ENCODE measurements at places on chromosomes 2 and 18.

DNA sequence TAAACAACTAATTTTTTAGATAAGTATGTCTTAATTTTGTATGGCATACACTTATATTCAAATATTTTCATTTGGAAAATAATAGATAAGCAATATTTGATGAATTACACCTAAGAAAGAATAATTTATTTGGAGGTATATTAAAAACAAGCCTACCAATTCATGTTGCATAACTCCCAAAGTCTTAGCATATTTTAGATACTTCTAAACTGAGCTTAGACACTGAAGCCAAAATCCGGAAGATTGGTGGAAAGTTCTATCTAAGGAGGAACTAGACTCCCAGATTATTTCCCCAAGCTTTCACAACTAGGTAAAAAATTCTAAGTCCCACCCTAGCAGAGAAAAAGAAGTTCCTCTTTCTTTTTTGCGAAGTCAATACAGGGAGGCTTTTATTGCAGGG is 221.0 kb upstream of the MMADHC start:
- no peak for DNase-seq

DNA sequence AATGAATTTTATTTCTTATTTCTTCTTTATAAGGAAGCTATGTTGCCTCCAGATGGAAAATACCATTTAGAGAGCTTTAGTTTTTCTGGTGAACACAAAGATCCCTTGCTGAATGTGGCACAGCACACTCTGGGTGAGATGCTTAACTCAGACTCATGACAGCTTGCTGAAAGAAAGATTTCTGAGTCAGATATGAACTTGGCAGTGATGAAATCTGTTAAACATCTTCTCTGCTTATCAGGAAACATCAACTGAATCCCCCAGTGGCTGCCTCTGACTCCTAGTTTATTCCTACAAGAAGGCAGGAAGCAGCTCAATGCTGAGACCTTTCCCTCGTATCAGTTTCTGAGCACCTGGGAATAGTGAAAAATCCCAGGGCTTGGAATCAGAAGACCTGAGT is 162.8 kb downstream of the OSR1 start:
- no peak for DNase-seq

- no peak for DNase-seq
Measured at GRCh38 chr18:1668279-1668678, 763.6 kb downstream of the ADCYAP1 start.

GRCh38 chr2:55155764-55156281 is 76.3 kb downstream of the CLHC1 start:
- no peak for DNase-seq

GRCh38 chr18:46413684-46414083 is 243.3 kb downstream of the LOXHD1 start:
- no peak for DNase-seq

GRCh38 chr2:105919826-105920225 is 175.1 kb downstream of the NCK2 start:
- no peak for DNase-seq

- DNase-seq: no peak
Measured at GRCh38 chr18:37249171-37249886, 316.3 kb downstream of the CELF4 start.

GRCh38 chr2:72142570-72143440 is 4.9 kb downstream of the CYP26B1 start:
- DNase-seq: no peak

DNA sequence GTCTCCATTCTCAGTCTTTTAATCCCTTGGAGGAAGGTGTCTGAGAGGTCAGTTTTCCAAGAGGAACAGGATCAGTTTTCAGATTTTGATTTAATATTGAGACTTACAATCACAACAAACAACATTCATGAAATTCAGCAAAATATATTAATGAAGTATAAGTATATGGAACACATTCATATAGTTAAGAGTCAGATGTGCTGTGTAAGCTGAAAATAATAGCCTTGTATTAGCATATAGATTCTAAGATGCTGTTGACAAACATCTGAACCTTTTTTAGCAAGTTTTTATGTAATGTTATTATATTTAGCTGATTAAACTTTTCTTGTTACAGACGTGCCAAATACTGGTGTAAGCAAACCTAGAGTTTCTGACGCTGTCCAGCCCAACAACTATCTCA is 163.9 kb downstream of the PKP4 start:
- no peak for DNase-seq

DNA sequence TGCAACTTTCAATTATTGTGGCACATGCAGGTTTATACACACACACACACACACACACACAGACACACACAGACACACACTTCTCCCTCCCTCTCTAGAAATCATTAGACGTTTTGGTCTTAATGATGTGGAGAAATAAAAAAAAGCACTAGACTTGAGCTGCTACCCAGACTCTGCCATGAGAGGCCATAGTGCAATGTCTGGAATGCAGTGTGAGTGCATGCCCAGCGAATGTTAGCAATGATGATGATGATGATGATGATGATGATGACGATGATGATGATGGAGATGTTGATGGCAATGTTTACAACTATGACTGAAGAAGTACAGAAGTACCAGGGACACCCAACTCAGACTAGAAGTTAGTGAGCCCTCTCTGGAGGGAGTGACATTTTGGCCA is 23.8 kb upstream of the KLHL29 start:
- no peak for DNase-seq

DNA sequence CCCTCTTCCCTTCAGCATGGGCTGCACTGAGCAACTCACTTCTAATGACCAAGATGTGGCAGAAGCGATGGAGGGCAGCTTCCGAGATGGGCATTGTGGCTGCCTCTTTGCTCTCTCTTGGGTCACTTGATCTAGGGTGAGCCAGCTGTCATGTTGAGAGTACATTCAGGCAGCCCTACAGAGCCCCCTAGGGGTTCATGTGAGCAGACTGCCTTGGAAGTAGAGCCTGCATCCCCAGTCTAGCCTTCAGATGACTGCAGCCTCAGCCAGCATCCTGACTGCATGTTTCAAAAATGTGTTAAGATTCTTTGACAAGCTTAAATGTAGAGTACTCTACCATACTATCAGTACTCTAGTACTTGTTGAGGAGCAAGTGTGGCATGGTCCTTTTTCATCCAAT is 143.9 kb downstream of the NCK2 start:
- no peak for DNase-seq

DNA sequence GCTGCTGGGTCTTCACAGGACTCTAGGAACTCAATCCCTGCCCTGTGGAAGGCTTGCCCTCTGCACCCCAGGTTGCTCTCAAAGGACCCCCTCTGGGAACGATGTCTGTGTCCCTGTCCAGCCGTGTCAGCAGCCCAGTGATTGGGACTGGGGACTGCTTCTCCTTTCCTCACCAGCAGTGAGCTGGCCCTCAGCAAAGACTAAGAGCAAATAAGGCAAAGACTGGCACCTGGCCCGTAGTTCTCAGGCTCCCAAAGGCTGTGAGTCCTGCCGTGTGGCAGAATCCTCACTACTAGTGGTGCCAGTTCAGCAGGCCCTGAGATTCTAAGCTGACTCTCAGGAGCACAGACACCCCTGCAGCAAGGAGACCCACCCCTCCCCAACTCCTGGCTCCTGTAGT is 47.8 kb downstream of the TMEM163 start:
- no peak for DNase-seq

GRCh38 chr18:58284699-58285448 is 240.8 kb downstream of the NEDD4L start:
- DNase-seq: no peak

- no peak for DNase-seq
Measured at GRCh38 chr18:39460136-39460535, 1894.5 kb upstream of the CELF4 start.

DNA sequence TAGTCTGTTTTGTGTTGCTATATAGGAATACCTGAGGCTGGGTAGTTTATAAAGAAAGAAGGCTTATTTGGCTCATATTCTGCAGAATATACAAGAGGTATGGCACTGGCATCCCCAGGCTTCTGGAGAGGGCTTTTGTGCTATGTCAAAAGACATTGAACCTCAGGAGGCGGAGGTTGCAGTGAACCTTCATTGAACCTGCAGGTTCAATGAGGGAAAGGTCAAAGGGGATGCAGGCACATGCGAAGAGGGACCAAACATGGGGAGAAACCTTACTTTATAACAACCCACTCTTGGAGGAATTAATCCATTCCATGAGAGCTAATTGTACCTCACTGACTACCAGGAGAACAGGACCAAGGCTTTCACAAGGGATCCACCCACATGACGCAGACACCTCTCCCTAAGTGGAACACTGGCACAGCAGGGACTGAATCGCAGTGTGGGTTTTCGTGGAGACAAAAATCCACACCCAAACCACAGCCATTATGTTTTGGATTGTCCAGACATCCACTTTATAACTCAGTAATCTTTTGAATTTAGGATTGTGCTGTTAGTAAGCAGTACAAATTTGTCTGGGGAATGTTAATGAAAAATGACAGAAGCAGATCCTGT is 4.1 kb upstream of the SERPINB8 start:
- DNase-seq: no peak

- no peak for DNase-seq
Measured at GRCh38 chr18:80042785-80043184, 8.6 kb downstream of the RBFA start.

- DNase-seq: no peak
Measured at GRCh38 chr18:3093624-3094337, 80.8 kb upstream of the LPIN2 start.

GRCh38 chr18:74528478-74528877 is 5.8 kb upstream of the CNDP1 start:
- no peak for DNase-seq

- DNase-seq: peak; percentile 58
Measured at GRCh38 chr2:230326453-230327417, at the start of gene SP140L. TSS of gene SP140L (plus strand) at chr2:230327193. CDS start at chr2:230327270, 77 bp downstream.

- DNase-seq: no peak
Measured at GRCh38 chr2:23905155-23905554, 21.8 kb downstream of the ATAD2B start.

- no peak for DNase-seq
Measured at GRCh38 chr18:6411382-6411781, 3.3 kb downstream of the L3MBTL4 start.

DNA sequence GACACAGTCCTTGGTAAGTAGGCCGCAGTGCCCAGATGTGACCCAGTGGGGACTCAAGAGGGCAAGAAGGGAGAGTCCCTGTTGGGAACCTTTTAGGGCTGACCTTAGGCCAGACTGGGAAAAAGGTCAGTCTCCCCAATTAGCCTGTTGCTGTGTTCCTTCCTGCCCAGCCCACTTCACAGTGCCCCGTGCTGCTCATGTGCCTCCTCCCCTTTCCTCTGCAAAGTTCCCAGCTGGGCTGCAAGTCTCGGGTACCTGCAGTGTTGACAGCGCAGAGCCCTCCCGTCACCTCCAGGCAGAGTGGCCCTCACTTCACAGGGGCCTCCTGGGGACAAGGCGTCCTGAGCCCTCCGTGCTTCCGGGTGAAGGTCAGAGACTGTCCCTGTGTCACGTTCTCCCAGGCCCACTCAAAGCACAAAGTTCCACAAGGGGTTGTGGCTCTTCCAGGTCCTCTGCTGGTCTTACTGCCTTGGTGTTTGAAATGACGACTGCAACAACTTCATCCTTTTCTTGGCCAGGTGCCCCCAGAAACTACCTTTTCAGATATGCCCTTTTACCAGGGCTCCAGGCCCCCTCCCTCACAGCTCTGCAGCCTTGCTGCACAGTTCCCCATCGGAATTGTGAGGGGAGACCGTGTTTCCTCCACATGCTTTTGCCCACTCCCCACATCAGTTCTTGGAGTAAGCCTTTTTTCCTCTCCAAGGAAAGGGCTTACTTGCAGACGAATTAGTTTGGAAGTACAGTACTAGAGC is 225.8 kb downstream of the ALPK2 start:
- no peak for DNase-seq

GRCh38 chr2:163800951-163801381 is 65.2 kb upstream of the FIGN start:
- no peak for DNase-seq

- DNase-seq: no peak
Measured at GRCh38 chr2:69422198-69422597, 15.0 kb downstream of the NFU1 start.

DNA sequence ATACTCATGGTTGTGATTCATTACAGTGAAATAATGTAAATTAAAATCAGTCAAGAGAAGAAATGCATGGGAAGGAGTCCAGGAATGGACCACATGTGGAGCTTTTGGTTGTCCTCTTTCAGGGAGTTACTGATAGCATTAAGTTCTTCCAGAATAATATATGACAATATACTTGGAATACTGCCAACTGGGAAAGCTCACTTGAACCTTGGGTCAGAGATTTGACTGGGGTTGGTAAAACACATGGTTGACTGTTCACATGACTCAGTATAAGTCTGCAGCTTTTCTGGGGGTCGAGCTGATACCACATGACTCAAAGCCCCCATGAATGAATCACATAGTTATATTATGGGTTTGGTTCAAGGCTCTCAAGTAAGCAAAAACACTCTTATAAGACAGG is 1109.0 kb upstream of the CHAC2 start:
- DNase-seq: no peak

DNA sequence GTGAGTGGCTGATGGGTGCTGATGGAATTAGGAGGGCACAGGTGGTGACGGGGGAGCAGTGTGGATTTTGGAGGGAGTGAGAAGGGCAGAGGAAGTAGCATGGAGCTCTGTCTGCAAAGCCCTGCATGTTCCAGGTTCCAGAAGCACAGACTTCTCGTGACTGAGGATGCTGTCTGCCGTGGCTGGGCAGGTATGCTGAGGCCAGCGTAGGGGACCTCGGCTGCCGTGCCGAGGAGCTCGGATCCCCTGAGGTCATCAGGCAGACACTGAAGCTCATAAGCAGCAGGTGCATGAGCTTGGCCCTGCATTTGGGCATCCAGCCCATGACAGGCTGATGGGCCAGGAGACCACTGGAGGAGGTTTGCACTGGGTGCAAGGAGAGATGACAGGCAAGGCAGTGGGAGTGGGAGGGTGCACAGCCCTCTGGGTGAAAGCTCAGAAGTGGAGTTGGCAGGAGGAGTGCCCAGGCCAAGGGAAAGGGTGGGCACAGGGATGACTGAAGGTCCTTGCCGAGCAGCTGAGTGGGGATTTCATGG is 215.3 kb downstream of the SH3RF3 start:
- no peak for DNase-seq

DNA sequence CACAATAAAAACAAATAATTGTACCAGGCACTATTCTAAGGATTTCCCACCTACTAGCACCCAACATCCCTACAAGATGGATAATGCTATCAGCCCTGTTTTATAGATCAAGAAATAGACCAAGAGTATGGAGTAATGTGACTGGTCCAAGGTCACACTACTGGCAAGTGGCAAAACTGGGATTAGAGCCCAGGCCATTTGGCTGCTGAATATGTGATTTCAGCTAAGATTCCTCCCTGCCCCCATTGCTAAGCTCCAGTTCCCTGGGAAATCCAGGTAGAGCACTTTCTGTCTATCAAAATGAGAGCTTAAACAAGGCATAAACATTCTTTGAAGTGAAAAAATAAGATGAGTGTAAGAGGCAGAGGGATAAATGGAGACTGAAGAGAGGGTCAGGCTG is 157.8 kb downstream of the DNAH6 start:
- DNase-seq: no peak

GRCh38 chr18:36328385-36328858 is 30.9 kb downstream of the FHOD3 start:
- DNase-seq: no peak

GRCh38 chr2:225104971-225105370 is 62.7 kb upstream of the DOCK10 start:
- DNase-seq: no peak

GRCh38 chr2:175815537-175815936 is 186.5 kb downstream of the LNPK start:
- DNase-seq: no peak

DNA sequence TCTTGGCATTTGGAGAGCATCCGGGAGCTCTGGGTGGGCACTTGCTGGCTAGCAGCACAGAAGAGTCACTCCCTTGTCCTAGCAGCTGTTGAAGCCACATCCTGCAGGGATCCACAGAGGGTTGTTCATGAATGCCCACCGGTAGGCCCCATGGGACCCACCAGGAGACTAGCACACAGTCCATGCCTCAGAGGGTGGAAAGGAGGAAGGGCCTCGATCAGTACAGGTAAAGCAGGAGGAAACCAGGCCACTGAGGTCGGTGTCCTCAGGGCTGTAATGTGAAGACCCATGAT is 205.8 kb downstream of the SEPTIN10 start:
- no peak for DNase-seq

All from stimulated activated CD8-positive, alpha-beta memory T cell treated with anti-CD3 and anti-CD28 coated beads, Interleukin-2, amount 100 ng/mL, for 1 hour (primary cell).